Osteoblast (primary cell): ENCODE measurements at places on chromosomes 1 and 21. TPM values are rescaled to one million over a fixed set of nuclear protein-coding genes. Genes with fewer than 3 reads are reported as not detected.

DNA sequence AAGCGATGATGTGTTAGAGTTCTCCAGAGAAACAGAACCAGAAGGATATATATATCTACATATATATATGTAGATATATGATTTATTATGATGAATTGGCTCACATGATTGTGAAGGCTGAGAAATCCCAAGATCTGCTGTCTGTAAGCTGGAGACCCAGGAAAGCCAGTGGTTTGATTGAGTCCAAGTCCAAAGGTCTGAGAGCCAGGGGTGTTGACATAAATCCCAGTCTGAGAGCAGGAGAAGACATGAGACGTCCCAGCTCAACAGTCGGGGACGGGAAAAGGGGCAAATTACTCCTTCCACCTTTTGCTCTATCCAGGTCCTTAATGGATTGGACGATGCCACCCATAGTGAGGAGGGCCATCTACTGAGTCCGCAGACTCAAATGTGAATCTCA is 126.6 kb downstream of the PRDM2 start:
- no peaks in the 10 kb centered on the region for H3K27me3 ChIP-seq
- no peaks in the 10 kb centered on the region for H3K36me3 ChIP-seq
- no peak overlapping the region for H3K27ac ChIP-seq
- H3K4me3 ChIP-seq, result no peak overlapping the region

GRCh38 chr1:59186656-59187055 is 110.2 kb upstream of the FGGY start:
- H3K27me3 ChIP-seq, result no peaks in the 10 kb centered on the region
- H3K4me3 ChIP-seq, result no peak overlapping the region
- H3K36me3 ChIP-seq, result no peaks in the 10 kb centered on the region

- no peaks in the 10 kb centered on the region for H3K36me3 ChIP-seq
- H3K27ac ChIP-seq, result peak overlapping the region; percentile 80
- DNase-seq, result peak; percentile 77
- H3K4me3 ChIP-seq, result no peak overlapping the region
- H3K4me1 ChIP-seq, result peaks cover 31% of the 10 kb centered on the region
These were observed 213.7 kb downstream of the PBX1 start for GRCh38 chr1:164772635-164773034.

DNA sequence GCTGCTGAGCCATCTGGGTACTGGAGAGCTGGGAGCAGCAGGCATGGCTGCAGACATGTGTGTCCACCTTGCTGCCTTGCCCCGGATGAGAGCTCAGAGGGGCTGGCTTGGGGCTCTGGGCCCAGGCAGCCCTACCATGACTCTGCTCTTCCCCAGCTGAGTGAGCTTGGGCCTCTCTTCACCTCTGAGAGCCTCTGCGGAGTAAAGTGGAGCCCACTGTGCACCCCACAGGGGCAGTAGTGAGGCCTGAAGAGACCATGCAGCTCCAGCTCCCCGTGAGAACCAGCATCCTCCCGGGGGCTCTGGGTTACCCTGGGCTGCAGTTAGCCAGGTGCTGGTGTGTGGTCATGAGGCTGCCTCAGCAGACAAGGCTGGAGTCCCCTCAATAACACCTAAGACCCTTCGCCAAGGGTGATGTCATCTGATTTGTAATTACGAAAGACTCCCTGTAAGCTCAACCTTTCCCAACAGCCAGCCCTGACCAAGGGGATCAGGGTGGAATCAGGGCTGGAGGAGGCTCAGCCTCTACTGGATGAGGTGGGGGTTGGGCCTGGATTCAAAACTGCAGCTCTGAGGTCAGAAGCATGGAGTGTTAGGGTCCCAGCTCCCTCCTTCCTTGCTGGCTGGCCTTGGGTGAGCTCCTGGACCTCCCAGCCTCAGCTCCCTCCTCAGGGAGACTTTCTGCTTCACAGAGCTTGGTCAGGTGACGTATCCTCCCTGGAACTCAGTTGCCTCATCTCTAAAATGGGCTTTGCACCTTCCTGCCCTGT is 308.0 kb downstream of the MATN1 start:
- H3K4me1 ChIP-seq, result no peaks in the 10 kb centered on the region
- H3K27me3 ChIP-seq, result peaks cover 7% of the 10 kb centered on the region
- H3K4me3 ChIP-seq, result no peak overlapping the region
- no peak overlapping the region for H3K27ac ChIP-seq
- DNase-seq, result no peak
- H3K36me3 ChIP-seq, result no peaks in the 10 kb centered on the region

- no peak for DNase-seq
- H3K4me1 ChIP-seq, result peaks cover 39% of the 10 kb centered on the region
- no peaks in the 10 kb centered on the region for H3K27me3 ChIP-seq
- no peak overlapping the region for H3K4me3 ChIP-seq
These were observed 46.9 kb downstream of the GIPC2 start for GRCh38 chr1:78092643-78093042.

GRCh38 chr1:31221072-31221471 is 18.6 kb downstream of the NKAIN1 start:
- DNase-seq, result peak; percentile 21
- no peaks in the 10 kb centered on the region for H3K36me3 ChIP-seq
- H3K27me3 ChIP-seq, result peaks cover 30% of the 10 kb centered on the region
- H3K27ac ChIP-seq, result no peak overlapping the region

DNA sequence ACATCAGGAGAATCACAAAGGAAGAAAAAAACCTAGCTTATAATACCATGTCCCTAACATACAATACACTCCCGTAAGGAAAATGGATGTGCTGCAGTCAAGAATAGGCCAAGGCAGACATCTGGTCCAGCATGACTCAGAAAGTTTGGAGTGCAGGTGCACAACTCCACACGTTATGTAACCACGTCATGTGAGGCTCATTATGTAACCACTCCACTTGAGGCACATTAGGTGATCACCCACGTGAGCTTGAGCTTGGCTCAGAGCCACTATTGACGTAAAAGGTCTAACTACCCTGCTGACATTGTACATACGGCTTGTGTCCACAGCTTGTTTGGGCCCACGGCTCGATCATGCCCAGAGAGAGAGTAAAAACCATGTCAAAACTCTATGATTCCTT is 99.8 kb upstream of the C1orf21 start:
- H3K36me3 ChIP-seq, result no peaks in the 10 kb centered on the region
- H3K27me3 ChIP-seq, result no peaks in the 10 kb centered on the region
- no peak overlapping the region for H3K27ac ChIP-seq
- peaks cover 7% of the 10 kb centered on the region for H3K4me1 ChIP-seq
- H3K4me3 ChIP-seq, result no peak overlapping the region

The RGSL1 gene
- total RNA-seq, result not detected in 2 replicates

- H3K27ac ChIP-seq, result no peak overlapping the region
- no peak for DNase-seq
- H3K36me3 ChIP-seq, result no peaks in the 10 kb centered on the region
- H3K4me1 ChIP-seq, result peaks cover 21% of the 10 kb centered on the region
- H3K4me3 ChIP-seq, result no peak overlapping the region
These were observed 36.6 kb upstream of the SSX2IP start for GRCh38 chr1:84726593-84727499.
